ENCODE measurements at places on chromosomes 16 and 17.

GRCh38 chr17:19672009-19672750 is 23.6 kb downstream of the ALDH3A2 start:
- DNase-seq: no peak

DNA sequence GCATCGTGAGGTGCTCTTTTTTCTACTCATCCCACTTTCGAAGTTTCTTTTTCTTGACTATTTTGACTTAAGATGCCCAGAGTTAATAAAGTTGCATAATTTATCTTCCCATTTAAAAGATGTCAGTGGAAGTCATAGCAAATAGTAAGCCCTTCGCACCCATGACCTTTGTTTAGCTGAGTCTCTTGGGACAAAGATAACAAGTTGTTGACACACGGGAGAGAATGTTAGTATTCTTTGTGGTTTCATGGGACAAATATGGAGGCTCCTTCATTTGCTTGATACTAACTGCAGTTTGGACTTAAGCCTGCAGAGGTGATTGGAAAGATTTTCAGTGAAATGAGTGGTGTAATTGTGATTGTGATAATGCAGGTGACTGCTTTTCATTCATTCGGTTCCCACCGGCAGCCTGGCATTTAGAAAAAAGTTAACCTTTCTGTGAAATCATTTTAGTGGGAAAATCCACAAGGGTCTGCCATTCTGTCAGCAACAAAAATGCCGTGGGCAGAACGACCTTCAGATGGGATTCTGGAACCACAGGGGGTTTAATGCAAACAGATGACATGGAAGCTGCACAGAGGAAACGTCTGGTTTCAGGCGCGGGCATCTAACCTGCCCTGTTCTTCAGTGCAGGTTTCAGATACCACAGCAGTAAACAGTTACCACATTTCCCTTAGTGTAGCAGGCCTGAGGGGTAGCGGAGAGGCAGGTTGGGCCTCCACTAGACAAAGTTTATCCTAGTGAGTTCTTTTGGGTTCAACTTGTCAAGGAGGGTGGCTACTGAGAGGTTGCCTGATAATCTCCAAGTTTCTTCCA is 123.0 kb downstream of the RPTOR start:
- no peak for DNase-seq

DNA sequence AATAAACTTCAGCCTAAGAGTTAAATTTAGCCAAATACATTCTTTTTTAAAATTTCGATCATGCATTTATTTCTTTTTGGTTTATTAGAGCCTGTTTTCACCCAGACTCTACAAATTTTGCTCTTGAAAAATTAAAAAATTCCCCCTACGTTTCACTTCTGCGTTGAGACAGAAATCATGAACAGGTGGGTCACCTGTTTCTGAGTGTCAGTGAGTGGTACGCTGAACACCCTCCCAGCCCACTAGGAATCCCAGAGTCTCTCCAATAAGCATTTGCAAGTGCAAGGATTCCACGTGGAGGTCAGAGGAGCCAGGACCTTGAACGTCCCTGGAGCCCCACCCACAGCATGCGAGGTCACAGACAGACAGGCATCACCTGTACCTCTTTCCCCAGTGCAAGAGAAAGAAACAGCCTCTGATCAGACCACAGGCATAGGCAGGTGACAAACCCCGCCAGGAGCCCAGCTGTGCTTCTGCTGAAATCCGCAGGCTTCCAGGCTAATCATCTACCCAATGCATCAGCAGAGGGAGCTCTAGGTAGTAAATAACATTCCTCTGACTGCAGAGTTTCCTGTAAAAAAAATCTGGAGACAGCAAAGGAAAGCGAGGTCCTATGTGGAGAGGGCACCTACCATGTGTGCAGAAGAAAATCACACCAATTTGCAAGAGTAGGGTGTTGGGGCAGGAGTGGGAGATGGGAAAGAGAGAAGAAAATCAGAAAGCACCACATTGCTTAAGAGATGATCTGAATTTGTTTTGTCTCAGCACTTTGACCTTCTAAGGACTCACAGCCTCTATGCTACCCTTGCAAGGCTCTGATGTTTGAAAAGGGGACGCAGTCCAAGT is 5.9 kb upstream of the XYLT1 start:
- DNase-seq: peak; percentile 41

DNA sequence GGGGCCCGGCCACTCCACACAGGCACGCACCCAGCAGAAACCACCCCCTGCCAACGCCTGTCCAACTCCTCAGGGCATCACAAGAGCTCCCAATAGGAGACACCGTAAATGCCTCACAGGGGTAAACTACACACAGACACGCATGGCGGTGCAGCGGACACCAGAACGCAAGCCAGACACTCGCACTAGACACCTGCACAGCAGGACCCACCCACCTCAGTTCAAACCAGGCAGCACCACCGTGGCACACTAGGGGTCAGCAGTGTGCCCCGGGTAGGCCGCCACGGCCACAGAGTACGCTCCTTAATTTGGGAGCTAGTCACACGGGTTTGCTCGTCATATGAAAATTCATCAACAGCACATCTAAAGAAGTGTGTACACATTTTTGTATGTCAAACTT is 3.4 kb downstream of the SLC38A10 start:
- peak; percentile 81 for DNase-seq

DNA sequence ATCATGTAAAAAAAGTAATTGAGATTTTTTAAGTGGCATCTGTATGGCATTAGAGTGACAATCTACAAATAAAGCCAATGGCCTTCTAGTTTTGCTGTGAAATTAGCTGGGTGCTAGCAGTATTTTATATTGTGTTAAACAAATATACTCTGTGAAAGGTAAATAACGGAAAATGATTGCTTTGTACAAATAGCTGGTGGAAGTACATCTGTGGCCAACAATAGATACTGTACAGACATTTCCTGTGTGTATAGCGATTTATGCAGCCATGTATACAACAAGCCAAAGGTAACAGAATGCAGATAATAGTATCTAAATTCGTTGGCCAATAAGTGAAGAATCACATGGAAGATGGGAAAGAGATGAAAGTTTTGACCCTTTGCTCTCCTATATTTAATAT is 26.6 kb downstream of the IQCK start:
- DNase-seq: no peak
